ENCODE measurements at places on chromosomes 13 and 19.

GRCh38 chr13:24263632-24264031 lies 45.7 kb upstream of the C1QTNF9 start:
- DNase-seq, result peak; percentile 39

DNA sequence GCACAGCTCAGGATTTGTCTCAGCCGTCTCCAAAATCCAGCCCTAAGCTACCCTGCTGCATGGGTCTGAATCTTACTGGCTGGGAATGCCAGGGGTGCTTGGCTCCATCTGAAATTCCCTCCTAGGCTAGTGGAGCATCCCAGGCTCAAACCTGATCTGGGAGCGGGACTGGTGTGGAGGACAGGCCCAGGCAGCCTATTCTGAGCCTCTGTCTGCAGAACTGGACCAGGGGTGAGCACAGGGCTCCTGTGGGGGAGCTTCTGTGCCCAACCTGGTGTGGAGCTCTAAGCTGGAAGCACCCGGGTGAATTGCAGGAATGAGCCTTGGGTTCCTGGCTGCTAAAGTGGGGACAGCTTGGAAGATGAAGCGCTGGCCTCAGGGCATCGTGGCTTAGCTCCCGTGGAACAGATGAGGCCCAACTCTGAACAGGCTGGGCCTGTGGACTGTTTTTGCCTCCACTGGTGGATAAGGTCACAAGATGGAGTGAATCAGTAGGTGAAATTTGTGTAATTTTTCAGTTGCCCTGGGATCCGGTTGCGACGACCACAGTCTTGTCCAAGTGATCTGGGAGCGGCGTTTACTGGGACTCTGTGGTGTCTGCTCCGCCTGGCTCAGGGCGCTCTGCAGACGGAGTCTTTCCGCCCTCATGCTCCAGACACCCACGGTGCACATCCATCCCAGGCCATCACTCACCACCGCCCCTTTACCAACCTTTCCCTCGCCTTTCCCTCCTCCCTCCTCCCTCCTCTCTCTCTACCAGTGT lies 79.5 kb downstream of the TEX29 start:
- no peak for DNase-seq

DNA sequence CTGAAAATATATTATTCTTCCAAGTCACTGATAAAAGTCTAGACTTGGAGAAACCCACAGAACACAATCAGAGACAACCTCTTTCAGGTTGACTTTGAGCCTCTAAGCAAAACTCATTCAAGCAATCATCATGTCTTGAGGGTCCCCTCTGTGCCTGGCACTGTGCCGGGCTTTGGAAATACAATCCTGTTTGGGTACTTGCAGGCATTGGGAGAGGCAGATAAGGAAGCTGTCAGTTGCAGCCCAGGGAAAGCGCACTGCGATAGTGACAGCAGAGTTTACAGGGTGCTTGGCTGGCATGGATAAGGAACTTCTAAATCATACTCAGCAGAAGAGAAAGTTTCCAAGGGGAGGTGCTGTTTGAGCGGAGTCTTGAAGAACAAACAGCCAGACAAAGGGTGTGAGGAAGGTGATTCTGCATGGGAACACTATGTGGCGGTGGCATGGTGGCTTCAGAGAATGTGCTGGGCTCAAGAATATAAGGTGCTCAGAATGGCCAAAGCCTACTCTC lies 9.1 kb downstream of the SERP2 start:
- no peak for DNase-seq

DNA sequence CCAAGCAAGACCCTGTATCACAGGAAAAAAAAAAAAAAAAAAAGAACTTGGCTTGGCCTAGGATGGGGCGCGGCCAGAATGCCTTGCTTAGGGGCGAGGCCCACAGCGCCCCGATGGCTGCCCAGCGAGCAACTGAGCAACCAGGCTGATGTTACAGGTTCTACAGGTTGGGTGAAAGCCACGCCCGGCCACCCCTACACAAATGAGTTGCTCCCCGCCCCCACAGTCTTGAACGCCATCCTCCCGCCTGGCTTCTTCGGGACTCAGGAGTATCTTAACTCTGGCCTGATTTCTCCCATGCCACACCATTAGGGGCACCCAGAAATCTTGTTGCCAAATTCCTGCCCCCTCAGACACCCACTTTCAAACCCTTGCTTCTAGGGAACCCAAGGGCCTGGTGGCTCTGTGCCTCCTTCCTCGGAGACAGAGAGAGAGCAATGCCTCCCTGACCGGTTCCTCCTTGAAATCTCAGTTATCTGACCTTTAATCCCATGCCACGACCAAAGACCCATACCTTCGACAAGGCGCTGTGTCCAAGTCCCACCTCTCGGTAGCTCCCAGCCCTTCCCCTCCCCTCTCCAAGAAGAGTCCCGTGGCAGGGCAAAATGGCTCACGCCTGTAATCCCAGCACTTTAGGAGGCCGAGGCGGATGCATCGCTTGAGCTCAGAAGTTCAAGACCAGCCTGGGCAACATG lies 1.1 kb upstream of the CBLC start:
- DNase-seq, result no peak

DNA sequence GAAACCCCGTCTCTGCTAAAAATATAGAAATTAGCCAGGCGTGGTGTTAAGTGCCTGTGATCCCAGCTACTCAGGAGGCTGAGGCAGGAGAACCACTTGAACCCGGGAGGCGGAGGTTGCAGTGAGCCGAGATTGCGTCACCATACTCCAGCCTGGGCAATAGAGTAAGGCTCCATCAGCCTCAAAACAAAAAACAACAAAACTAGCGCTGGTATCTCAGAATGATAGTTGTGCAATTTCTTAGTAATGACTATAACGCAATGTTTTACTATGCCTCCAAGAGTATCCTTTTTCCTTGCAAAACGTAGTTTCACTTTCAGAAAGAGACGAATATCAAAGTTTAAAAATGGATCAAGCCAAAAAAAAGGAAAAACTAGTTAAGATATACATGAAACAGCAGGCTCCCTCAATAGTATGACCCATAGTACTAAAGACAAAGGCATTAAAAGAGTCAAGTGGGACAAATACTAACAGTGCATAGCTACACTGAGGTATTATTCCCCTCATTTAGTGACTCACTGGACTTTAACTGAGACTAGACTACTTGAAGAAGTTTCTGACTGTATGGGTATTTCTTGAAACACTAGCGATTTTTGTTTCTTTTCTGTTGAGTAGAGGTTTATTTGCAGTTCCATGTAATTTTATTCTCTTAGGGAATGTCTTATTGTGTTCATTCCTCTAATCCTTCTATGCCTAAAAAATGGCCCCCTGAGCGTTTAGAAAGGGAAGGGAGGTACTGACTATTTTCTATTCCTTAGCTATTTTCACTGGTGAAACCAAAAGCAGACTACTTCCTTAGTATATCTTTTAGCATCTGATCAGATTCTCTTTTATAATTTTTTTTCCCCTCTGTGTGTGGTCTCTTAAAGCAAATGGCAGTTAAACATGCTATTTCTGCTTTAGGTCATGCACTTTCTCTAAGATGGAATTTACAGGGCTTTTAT lies 10.4 kb upstream of the ITM2B start:
- peak; percentile 27 for DNase-seq

DNA sequence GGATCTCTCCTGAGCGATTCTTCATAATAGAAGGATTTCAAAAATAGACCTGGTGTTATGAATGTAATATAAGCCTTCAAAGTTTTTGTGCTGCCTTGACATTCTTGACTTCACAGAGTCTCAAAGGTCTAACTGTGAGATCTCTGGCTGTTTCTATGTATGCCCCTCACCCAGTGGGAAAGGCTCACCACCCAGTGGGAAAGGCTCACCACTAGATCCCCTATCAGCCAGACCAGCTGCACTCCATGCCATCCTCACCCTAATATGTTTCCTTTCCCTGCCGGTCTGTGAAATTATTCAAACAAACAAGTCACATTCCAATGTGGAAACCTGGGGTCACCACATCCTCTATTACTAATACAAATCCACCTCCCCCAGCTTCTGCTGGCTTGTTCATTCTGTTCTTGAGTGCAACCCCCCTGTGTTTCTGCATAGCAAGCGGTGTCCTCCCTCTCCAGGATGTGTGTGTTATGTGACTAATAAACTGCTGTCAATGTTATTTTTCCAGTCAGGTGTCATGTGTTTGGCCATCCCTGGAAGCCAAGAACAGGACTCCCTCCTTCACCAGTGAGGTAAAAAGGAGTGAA lies 13.8 kb upstream of the SLITRK1 start:
- peak; percentile 56 for DNase-seq
